ENCODE measurements at places on chromosomes 7 and 10.

- no peak for DNase-seq
These were observed 39.0 kb downstream of the COL17A1 start for GRCh38 chr10:104046651-104047050.

DNA sequence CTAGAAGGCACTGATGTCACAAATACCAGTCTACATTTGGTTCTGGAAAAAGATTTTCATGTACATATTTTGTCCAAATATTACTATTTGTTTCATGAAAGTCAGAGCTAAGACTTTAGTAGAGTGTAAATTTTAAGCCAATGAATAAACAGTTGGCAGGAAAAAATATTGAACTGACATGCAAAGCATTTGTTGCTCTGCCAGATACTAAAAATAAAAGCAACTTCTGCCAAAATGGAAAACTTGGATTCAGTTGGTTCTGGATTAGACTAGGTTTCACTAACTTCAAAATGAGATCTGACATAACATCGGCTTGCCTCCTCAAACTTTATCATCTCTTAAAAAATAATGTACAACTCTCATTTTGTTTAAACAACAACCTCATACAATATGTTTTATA lies 34.9 kb downstream of the FAM204A start:
- DNase-seq: peak; percentile 85

GRCh38 chr7:4745971-4746919 lies 29.2 kb upstream of the AP5Z1 start:
- DNase-seq: peak; percentile 52

DNA sequence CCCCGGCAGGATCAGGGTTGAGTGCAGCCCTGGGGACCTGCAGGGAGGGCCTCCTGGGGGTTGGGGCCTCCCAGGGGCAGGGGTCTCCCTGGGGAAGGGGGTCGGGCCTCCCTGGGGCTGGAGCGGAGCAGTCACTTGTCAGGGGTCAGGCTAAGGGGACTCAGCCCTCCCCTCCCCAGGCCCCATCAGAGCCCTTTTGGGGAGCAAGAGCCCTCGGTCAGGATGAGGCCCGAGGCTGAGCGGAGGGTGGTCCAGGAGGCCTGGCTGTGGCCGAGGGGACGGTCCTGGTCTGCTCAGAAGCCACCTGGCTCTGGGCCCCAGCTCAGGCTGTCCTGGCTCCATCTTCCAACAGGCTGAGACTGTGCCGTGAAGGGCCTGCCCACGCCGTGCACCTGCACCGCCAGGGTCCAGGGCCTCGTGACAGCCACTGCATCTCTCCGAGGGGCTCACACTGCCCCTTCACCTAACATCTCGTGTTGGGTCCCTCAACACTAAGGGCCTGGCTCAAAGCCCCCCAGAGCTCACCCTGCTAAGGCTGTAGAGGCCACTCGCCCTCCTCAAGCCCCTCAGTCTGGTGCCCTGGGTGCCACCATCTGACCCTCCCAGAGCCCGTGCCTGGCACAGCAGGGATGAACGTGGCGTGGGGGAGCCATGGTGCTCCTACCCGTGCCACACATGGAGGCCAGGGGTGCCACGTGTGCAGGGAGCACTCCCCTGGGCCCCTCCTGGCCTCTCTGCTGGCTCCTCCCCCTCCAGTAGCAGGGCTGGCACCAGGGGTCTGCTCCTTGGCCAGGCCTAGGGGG lies 12.9 kb downstream of the BHLHA15 start:
- DNase-seq: no peak

DNA sequence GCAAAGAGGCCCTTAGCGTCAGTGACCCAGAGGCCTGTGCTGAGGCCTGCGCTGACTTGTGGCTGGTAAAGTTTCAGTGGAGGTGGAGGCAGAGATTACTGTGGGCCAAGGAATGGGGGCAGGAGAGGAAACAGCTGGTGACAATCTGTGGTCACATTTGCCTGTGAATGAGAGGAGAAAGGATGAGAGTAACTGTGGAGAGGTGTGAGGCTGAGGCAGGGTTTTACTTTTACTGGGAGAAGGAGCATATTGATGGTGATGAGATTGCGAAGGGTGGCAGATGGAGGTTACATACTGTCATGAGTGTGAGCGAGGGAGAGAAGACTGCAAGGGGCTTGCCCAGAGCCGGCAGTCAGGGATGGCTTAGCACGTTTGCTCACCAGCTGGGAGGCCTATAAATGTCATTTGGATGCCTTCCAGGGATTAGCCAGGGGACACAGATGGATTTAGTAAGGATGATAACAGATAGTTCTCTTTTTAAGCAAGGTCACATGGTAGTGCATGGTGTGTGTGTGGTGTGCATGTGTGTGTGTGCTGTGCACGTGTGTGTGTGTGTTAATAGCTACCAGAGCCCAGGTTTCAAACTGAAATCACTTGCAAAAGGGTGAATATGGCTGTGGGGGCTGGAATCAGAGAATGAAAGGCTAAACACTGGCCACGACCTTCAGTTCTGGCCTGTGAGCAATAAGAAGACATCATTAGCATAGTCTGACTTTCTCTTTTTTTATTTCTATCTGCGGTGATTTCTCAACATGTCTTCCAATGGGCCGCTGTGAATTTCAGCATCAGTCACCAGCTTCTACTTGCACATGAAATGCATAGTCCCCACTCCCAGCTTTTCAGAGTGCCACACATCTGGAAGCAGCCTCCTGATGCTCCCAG lies 291.5 kb upstream of the ZNF32 start:
- peak; percentile 41 for DNase-seq

DNA sequence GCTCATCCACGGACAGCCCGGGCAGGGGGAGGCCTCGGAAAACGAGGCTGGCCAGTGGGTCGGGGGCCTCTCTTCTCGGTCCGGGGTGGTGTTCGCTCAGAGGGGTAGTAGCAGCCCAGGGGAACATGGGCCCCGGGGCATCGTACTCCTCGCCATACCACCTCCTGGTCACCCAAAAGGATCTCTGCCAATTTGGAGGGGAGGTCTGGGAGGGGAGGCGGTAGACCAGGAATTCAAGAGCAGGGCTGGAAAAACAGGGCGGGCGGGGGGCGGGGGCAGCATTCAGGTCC lies 67.4 kb downstream of the SLC29A4 start:
- DNase-seq: no peak

GRCh38 chr7:108045669-108046068 lies 42.7 kb upstream of the LAMB1 start:
- peak; percentile 68 for DNase-seq

DNA sequence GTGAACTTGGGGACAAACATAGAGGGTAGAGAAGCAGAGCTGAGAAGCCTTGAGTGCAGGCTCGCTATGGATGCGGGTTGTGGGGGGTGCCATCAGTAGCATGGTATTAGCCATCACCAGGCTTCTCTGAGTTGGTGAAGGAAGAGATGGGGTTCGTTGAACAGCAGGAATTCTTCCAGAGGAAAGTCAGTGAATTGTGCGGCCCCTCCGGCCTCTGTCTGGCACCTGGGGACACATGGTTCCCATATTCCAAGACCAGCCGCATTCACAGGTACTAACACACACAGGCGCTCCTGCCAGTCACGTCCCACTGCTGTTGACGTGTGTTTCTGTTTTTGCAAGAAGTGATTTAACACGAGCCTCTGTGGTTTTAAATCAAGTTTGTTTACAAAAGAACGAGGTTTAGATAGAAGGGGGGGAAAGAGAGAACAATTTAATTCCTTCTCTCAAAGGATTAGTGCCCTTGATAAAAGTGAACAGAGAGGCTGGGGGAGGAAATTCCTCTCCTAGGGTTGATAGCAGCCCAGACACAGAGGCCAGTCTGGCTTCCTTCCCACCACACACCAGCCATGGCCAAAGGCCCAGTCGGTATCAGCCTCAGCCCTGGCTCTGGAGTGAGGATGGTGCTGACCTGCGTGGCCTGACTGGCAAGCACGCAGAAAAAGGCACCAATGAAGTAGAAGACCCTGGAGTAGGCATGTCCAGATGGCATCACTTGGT lies 252.6 kb upstream of the IGFBP3 start:
- DNase-seq: no peak

DNA sequence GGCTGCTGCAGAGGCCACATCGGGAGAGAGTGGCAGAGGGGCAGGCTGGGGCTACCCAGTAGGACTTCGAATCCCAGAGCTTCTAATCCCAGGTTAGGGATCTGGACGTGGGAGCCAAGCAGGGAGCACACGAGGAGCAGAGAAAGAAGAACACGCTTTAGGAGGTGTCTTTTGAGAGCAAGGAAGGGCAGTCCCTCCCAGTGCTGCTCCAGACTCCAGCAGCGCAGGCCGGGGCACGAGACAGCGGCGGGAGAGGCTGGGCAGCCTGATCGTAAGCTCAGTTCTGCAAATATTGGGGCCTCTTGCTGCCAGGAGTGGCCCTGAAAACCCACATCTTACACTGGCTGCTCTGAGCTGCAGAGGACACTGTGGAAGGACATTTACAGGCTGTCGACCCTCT lies 75.9 kb downstream of the HIPK2 start:
- no peak for DNase-seq

- DNase-seq: no peak
These were observed 9.0 kb upstream of the RHBDD2 start for GRCh38 chr7:75869776-75870379.

- no peak for DNase-seq
These were observed 2.4 kb downstream of the ZNF488 start for GRCh38 chr10:47381427-47382379.

DNA sequence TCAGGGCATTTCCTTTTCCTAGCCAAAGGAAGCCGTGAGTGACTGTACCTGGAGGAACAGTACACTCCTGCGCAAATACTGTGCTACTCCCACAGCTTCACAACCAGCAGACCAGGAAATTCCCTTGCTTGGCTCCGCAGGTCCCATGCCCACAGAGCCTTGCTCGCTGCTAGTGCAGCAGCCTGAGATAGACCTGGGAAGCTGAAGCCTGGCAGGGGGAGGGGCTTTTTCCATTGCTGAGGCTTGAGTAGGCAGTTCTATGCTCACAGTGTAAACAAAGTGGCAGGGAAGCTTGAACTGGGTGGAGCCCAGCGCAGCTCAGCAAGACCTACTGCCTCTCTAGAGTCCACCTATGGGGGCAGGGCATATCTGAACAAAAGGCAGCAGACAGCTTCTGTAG lies 291.2 kb downstream of the HGF start:
- DNase-seq: no peak

DNA sequence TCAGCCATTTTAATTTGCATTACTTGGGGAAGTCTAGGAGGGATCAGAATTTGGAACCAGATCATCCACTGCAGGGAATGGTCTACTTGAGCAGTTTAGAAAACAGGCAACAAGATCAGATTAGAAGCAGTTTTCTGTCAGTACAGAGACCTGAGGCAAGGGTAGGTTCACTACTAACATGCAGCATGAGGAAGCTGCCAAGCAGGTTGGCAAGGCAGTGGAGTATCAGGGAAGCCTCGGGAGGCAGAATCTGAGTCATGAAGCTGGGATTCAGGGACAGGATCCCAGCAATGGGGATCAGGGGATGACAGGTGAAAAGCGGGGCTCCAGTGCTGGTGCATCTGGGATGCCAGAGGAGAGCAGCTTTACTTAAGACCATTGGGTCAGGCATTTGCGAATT lies 28.1 kb downstream of the ENO4 start:
- DNase-seq: no peak

- DNase-seq: no peak
These were observed 84.4 kb upstream of the TNS3 start for GRCh38 chr7:47666164-47666862.

DNA sequence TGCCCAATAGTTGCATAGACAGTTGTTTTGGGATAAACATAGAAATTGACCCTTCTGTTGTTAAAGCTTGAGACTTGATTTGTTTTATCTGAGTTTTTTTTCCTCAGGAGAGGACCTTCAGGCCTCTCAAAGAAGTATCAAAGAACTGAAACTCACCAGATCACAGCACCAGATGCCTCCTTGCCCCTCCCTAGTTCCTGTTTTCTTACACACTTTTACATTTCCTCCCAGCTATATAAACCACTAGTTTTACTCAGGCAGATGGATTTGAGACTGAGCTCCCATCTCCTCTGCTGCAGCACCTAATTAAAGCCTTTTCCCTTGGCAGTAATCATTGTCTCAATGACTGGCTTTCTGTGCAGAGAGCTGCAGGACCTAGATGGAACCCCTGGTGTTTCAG lies 150.6 kb upstream of the NRG3 start:
- no peak for DNase-seq

- DNase-seq: no peak
These were observed 671.0 kb upstream of the FOXK1 start for GRCh38 chr7:4010923-4011656.

- no peak for DNase-seq
These were observed 22.2 kb downstream of the CADPS2 start for GRCh38 chr7:122864016-122864415.

DNA sequence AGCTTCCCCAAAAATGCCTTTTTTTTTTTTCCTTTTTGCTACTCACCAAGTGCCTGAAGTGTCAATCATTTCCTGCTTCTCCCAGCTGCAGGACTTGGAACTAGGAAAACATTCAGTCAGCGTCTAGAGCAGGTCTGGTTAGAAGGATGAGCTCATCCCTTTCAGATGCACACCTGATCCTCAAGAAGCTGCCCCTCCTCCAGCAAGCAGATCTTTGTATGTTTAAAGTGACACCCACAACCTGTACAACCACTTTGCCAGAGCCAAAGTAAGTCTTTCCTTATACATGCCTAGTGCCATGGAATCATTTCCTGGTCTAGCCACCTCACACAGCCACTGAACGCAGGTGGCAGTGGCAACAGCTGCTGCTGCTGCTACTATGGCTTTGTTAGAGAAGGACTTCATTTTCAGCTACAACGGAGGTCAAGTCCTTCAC lies 10.4 kb upstream of the USP54 start:
- DNase-seq: no peak

DNA sequence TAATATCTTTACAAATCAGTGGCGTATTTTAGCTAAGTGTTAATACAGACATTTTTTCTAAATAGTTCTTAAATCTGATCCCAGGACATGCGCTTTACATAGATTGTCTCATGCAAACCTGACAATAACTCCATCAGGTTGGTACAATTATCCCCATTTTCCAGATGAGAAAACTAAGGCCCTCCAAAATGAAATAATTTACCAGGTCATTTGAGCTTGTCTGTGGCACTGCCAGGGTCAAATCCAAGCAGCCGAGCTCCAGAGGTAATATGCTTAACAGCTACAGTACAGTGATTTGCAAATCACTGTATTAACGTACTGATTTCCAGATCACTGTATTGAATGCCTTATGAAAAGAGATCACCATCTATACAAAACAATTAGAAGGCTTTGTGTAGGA lies 223.1 kb downstream of the CHCHD3 start:
- DNase-seq: no peak

- no peak for DNase-seq
These were observed at the start of gene KLF6 for GRCh38 chr10:3784510-3785250. Gene KLF6, minus strand, starts transcription at chr10:3785209. Its CDS starts 195 bp downstream, at chr10:3785014.

- DNase-seq: no peak
These were observed 124.1 kb upstream of the NEBL start for GRCh38 chr10:21021231-21021630.

- DNase-seq: no peak
These were observed 397.6 kb downstream of the MDFIC start for GRCh38 chr7:115319541-115319940.

- DNase-seq: peak; percentile 57
These were observed 95.0 kb downstream of the GRB10 start for GRCh38 chr7:50687575-50688225.

GRCh38 chr10:46520381-46520780 lies 36.1 kb downstream of the GPRIN2 start:
- no peak for DNase-seq

All from skin of body (tissue), 3 donors.